ENCODE measurements at places on chromosomes 1 and 21. TPM values are rescaled to one million over a fixed set of nuclear protein-coding genes. Genes with fewer than 3 reads are reported as not detected.

GRCh38 chr21:40151611-40152010 is 284.4 kb downstream of the PCP4 start:
- no peak for DNase-seq

GRCh38 chr1:68230484-68230802 is 1.9 kb downstream of the WLS start:
- no peak for DNase-seq

DNA sequence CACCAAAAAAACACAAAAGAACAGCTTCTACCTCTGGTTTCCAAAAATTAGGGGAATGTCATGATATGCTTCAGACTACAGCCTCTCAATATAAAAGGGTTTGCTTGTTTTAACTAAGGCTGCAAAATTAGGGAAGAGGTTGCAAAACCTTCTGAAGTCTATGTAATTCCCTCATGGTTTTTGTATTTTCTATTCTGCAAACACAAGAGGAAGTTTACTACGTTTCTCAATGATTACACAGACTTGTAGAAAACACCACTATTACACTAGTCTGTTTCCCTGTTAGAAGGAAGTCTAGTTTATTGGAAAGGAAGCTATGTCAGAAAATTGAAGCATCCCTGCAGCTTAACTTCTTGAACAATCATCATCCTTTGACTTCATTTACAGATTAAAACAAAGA is 229.7 kb upstream of the FMN2 start:
- DNase-seq: no peak

- DNase-seq: peak; percentile 67
Measured at GRCh38 chr1:94962409-94963265, 35.7 kb upstream of the CNN3 start.

DNA sequence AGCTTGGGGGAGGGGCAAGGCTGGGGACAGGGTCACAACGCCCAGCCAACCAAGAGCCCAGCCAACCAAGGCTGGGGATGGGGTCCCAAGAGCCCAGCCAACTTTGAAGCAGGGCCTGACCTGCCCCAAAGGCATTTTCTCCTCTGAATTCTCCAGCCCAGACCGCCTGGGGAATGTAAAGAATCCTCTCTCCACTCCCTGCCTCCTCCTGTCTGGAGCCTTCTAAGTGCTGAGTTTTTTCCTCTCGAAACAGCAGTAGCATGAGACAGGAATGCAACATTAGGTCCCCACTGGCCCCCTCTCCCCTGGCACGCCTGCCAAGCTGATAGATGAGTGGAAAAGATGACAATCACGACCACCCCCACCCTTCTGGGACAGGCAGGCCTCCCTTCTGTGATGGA is 17.0 kb downstream of the C1orf198 start:
- DNase-seq: no peak

GRCh38 chr1:107993920-107994319 is 28.9 kb upstream of the VAV3 start:
- no peak for DNase-seq

- DNase-seq: peak; percentile 97
Measured at GRCh38 chr1:61077676-61078541, 4.5 kb upstream of the NFIA start.

- DNase-seq: peak; percentile 63
Measured at GRCh38 chr1:171267391-171267790, 19.1 kb downstream of the FMO1 start.

DNA sequence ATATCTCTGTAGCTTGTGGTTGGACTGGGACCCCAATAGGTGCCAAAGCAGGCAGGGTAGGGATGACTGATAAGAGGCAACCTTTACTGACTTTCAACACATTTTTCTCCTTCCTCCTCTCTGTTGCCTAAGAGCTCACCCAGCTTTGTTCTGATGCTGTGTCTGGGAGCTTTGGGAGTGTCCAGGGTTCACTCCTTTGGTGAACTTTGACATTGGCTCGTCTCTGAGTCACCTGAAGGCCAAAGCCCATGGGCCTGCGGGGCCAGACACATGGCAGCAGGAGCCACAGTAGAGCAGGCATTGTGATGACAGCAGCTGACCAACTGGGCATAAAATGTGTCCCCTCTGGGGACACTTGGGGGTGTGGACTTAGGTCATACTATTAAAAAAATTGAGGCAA is 99.5 kb upstream of the ZNF644 start:
- no peak for DNase-seq

TSPAN1 gene
- polyA plus RNA-seq: not detected

MR1 gene
- polyA plus RNA-seq: 3.3 TPM

CLCNKA gene
- 1.6 TPM for polyA plus RNA-seq

Measured in hindlimb muscle (tissue), 1 donor.